HepG2 (cell line): ENCODE measurements at places on chromosomes 1 and 21.

GRCh38 chr1:204076891-204077290 lies 4.0 kb downstream of the SOX13 start:
- no peak for DNase-seq

DNA sequence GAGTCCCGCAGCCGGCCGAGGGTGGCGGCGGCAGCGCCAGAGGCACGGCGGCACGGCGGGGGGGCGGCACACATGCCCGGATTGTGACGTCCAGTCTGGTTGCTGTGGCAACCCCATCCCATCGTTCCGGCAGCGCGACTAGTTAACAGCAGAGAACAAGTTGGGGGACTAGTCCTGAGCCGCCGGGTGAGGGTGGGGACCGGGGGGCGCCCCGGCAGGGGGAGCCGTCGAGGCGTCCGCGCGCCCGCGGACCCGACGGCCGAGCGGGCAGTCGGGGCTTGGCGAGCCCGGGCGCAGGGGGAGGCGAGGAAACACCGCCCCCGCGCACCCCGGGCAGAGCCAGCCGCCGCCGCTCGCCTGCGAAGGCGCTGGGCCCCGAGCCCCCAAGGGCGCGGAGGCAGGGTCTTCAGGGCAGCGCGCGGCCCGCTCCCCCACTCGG lies at the start of gene CHD5:
TSS of gene CHD5 (minus strand) at position 54 of the 439 bp plus-strand sequence. CDS start 298 bp downstream, outside the sequence.
- no peak for DNase-seq

DNA sequence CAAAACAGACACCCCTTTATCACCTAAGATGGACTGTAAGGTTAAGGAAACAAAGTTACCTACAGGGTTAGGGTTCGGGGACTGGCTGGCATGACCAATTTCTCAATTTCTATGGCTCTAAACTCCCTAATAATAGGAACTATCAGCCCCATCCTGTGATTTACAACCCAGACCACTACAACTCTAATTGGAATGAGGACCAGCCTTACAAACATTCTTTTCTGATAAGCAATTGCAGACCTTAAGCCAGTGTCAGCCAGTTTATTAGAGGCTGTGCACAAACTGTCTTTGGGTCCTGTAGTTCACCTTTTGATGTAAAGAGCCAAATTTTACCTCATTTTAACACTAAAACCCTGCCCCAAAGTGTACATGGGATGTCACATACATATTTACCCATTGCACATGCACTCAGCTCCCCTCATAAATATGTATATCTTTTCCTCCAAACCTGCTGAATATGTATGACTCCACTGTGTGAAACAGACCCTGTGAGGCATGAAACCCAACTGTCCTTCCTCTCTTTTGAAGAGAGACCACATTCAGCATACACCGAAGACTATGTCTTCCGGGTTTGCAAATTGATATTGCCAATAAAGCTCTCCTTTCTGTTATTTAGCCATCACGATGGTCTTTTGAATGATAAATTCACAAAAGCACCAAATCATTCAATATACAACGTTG lies 7.3 kb upstream of the APP start:
- no peak for DNase-seq

- DNase-seq = no peak
Measured at GRCh38 chr1:81978945-81979344, 178.2 kb downstream of the ADGRL2 start.

DNA sequence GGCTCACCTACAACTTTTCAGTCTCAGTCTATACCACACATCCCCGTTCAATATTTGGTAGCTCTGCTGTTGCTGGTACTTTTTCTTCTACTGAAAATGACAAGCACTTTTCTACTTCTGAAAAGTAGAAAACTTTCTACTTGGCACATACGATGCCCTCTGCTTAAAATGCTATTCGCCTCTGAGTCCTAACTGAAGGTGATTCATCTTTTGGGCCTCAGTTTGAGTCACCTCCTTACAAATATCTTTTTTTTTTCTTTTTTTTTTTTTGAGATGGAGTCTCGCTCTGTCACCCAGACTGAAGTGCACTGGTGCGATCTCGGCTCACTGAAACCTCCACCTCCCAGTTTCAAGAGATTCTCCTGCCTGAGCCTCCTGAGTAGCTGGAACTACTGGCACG lies 136.0 kb upstream of the CYYR1 start:
- no peak for DNase-seq

- DNase-seq = no peak
Measured at GRCh38 chr1:36652586-36652985, 169.9 kb upstream of the CSF3R start.

DNA sequence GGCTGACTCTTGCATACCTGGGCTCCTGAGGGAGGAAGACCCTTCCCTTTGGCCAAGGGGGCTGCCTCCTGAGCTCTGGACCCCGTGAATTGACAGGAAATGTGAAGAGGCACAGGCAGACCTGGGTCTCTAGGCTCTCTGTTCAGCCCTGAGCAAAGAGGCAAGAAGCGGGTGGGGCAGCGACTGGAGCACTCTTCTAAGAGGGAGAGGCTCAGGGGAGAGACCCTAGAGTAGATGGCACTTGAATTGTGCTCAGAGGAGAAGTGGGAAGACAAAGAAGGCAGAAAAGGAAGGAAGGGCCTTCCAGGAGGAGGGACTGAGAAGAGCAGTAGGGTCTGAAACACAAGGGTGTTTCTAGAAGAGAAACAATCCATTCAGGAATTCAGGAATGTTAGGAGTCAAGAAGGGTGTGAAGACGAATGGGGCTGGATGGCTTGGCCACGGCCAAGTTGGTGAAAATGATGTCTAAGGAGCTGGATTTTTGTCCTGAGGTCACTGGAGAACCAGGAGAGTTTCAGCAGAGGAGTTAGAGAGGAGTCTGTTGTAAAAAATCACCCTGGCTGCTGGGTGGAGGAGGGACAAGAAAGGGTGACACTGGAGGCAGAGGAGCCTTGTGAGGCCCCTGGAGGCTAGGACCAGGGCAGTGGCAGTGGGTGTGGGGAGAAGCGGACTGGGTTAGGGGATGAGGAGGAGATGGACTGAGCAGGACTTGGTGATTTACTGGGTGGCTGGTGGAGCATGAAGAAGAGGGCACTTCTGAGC lies 5.3 kb downstream of the TIE1 start:
- no peak for DNase-seq

DNA sequence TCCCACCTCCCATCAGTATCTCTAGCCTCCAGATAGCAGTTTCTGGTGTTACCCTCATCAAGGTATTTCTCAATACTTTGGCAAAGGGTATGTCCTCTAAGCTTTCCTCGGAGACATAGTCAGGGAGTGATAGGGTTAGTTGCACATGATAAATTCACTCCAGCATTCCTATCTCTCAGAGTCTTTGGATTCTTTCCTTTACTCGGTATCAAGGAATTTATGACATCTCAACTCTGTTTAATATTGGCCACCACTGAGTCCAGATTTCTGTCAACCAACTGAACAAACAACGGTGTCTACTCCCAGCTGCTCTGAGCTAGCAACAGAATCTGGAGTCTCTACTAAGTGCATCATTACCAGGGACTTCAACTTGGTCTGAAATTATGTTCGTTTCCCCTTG lies 233.4 kb downstream of the TM2D1 start:
- no peak for DNase-seq

- no peak for DNase-seq
Measured at GRCh38 chr1:107949467-107950253, 15.3 kb downstream of the VAV3 start.

GRCh38 chr1:20184481-20184900 lies 1.4 kb upstream of the UBXN10 start:
- DNase-seq = peak; percentile 49

- DNase-seq = no peak
Measured at GRCh38 chr21:15204140-15204969, 139.6 kb upstream of the NRIP1 start.

- DNase-seq = no peak
Measured at GRCh38 chr1:207191061-207191460, 87.0 kb downstream of the C4BPA start.

- DNase-seq = no peak
Measured at GRCh38 chr1:182615468-182616129, 11.4 kb upstream of the RGS16 start.

- DNase-seq = no peak
Measured at GRCh38 chr1:161772397-161772796, 6.3 kb downstream of the ATF6 start.

- no peak for DNase-seq
Measured at GRCh38 chr1:185808631-185809030, 74.4 kb downstream of the HMCN1 start.

GRCh38 chr1:162193815-162194214 lies 124.3 kb downstream of the NOS1AP start:
- no peak for DNase-seq

- DNase-seq = no peak
Measured at GRCh38 chr1:64122588-64122987, 80.8 kb upstream of the UBE2U start.

DNA sequence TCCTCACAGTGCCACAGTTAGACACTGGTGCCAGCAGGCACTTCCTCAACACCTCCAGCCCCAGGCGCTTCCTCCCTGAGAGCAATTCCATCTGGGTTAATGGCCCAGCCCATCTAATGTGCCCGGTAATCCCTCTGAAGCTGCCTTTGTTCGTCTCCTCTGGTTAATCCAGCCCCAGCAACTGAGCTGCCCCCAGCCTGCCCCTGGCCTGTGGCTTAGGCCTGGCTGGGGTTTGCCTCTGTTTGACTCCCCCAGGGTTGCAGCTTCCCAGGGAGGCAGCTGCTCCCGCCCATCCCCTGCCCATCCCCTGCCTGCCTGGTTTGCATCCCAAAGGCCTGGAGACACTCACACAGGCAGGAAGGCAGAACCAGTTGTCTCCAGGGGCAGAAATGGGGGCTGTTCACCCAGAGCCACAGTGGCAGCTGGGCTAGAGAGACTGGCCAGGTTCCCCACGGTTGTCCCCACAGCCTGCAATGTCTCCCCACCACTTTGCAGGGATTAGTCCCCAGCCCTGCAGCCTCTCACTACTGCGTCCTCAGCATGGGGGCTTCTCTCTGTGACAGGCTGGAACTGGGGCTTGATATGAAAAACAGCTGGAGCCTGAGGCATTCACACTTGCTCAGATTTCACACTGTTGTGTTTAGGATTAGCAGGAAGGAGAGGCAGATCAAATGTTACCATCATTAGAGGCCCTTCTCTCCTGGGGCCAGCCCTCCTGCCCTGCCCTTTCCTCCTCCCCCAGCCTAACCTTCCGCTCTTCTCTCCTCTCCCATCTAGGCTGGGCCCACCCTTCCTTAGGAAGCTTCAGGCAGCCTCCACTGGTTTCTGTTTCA lies 120.2 kb downstream of the TLR5 start:
- no peak for DNase-seq

DNA sequence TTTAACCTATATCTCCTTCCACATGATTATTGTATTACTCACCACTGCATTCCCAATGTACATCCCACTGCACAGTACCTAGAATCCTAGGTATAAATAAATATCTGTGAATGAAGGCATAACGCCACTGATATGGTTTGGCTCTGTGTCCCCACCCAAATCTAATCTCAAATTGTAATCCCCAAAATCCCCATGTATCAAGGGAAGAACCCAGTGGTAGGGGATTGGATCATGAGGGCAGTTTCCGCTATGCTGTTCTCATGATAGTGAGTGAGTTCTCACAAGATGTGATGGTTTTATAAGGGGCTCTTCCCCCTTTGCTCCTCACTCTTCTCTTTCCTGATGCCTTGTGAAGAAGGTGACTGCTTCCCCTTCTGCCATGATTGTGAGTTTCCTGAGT lies 599.0 kb upstream of the ADGRL2 start:
- DNase-seq = no peak

DNA sequence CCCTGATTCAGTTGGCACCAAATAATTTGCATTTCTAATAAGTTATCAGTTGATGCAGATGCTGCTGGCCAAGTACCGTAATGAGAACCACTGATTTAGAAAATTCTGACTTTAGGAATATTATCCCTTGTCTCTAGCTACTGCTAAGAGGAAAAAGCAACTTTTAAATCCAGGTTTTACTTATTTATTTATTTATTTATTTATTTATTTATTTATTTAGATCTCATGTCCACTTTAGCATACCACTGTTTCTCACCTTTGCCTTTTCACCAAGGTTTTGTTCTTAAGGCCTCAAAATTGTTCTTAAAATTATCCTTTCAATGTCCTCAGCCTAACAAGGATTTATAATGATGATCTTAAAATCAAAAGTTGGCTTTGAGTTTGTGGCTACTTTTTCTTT lies 8.7 kb upstream of the CYYR1 start:
- DNase-seq = no peak

DNA sequence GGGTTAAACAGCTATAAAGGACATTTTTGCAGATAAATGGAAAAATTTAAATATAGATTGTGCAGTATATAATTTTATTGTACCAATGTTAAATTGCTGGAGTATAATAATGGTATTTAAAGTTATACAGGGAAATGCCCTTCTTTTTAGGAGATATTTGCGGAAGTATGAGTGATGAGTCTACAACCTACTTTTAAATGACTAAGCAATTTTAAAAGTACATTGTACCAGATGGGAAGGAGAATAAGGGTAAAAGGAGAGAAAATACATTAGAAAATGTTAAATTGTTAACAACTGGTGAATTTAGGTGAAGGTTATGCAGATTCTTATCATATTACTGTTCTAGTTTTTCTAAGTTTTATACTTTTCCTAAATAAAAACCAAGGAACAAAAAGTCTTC lies 91.8 kb downstream of the ZZZ3 start:
- no peak for DNase-seq

- DNase-seq = no peak
Measured at GRCh38 chr1:2556678-2557481, 709 bp downstream of the TNFRSF14 start.

DNA sequence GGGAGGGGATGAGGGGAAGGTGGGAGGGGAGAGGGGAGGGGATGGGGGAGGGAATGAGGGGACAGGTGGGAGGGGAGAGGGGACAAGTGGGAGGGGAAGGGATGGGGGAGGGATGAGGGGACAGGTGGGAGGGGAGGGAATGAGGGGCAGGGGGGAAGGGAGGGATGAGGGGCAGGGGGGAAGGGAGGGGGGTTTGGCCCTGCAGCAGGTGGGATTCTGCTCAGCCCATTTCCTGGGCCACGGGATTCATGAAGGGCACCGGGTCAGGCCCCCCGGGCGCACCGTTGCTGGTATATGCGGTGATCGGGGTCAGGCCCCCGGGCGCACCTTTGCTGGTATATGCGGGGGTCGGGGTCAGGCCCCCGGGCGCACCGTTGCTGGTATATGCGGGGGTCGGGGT lies 15.1 kb upstream of the SAMD11 start:
- no peak for DNase-seq

- no peak for DNase-seq
Measured at GRCh38 chr1:45926330-45926729, 122.9 kb downstream of the MAST2 start.

DNA sequence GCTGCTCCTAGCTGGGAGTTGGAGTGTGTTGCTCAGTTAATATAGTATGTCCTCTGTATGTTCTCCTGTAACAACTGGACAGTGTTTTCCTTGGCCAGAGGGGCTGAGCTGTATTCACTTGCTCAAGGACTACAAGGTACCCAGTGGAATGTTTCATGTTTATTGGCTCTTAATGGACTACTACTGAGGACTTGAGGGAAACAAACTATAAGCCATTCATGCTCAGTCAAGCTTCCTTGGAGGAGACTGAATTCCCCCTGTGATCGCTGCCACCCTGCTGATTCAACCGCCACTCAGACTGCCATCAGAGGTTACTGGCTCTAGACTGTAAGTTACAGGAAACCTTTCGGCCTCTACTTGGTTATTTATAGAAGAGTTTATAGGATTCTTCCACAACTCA lies 166.6 kb downstream of the ZC3H11B start:
- no peak for DNase-seq
